Effector memory CD4-positive, alpha-beta T cell (primary cell): ENCODE measurements at places on chromosomes 2 and 18.

DNA sequence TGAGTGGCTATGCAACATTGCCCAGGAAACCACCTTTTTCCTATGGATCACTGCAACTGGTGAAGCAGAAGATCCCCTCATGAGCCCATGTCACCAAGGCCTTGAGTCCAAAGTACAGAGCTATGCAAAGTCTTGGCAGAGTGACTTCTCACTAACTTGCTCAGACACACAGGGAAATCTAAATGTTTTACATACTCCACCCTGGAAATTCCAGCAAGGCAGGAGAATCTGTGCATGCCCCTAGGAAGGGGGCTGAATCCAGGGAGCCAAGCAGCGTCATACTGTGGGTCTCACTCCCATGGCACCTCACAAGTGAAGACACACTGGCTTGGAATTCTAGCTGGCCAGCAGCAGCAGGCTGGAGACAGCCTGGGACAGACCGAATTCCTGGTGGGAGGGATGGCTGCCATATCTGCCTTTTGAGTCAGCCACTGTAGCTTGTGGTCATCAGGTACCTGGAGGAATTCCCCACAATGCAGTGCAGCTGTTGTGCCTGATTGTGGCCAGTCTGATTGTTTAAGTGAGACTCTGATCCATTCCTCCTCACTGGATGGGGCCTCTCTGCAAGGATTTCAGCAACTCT is 1817.4 kb downstream of the SUCLG1 start:
- DNase-seq: no peak

GRCh38 chr2:58494071-58494501 is 253.0 kb upstream of the FANCL start:
- no peak for DNase-seq

DNA sequence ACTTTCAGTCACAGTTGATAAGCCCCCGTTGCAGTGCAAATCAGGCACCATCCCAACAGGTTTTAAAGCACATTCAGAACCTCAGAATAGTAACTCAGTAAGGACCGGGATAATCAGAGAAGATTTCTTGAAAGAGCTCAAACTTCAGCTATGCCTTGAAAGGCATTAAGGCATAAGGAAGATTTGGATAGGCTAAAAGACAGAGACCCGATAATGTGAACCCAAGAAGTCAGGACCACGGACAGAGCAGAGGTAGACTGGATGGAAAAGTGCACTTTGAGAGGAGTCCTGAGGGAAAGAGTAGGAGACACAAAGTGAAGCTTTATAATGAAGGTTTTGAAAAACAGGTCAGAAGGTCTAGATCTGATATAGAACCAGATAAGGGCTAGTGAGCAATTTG is 36.9 kb upstream of the KLF7 start:
- DNase-seq: no peak

DNA sequence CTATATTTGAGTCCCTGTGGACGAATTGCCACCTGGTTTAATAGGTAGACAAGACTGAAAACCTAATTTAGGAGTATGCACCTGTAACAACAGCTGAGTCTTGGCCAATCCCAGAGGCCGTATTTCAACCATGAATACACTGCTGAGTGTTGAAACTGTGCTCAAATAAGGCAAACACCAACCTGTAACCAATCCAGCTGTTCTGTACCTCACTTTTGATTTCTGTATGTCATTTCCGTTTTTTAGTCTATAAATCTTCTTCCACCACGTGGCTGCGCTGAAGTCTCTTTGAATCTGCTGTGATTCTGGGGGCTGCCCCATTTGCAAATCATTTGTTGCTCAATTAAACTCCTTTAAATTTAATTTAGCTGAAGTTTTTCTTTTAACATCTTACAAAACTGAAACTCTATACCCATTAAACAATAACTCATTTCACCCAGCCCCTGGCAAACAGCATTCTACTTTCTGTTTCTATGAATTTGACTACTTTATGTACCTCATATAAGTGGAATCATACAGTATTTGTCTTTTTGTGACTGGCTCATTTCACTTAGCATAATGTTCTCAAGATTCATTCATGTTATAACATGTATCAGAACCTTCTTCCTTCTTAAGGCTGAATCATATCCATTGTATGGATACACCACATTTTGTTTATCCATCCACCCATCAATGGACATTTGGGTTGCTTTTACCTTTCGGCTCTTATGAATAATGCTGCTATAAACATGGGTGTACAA is 7.5 kb upstream of the YPEL5 start:
- no peak for DNase-seq

DNA sequence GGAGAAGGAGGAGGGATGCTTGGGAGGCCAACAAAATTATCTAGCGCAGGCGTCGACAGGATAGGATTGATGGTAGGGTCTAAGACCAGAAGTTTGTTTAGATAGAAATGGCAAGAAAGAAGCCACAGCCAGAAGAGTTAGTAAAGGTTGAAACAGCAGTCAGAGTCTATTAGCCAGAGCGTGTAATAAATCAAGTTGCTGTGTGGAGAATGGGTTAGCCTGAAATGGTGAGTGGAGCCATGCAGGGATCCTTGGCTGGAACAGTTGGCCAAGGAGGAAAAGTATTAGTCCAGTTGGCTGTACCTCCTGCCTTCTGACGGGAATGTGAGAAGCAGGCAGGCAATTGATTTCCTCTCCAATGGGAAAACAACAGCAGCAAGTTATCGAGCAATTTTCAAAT is 190.7 kb upstream of the CCDC68 start:
- no peak for DNase-seq

GRCh38 chr2:112674229-112674628 is 28.5 kb downstream of the SLC20A1 start:
- DNase-seq: no peak

DNA sequence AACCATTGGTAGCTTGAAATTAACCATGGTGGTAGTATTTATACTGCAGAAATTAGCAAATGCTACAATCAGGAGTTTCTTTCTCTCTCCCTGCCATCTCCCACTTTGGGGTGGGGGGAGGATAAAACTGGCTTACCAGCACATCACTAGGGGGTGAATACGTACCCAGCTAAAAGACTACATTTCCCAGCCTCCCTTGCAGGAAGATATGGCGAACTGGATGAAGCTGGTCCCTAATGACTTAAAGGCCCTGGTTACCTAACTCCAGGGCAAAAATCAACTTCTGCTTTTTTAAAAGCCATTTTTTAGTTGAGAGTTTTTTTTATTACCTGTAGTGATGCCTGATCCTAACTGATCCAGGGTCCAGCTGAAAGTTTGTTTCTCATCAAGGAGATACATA is 70.3 kb upstream of the RAB12 start:
- DNase-seq: no peak

DNA sequence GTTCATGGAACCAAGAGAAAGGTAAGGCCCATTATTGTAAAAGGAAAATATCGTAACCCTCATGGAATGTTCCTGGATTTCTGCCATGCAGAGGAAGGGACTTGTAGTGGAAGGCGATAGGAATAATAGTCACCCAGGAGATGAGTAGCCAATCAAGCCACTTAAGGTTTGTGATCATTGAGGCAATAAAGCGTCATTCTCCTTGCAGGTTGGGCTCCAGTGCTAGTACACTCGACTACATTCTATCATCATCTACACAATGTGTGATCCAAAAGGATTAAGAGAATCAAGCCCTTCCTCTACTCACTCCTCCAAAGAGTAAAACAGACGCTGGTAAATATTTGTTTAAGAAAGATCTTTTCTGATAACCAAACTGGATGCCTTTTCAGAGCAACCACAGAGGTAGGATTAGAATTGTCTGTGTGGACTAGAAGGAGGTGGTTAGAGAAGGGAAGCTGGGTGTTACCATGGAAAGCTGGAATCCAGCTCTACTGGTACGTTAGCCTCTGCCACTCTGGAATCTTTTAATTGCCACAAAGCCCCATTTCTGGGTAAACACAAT is 245.7 kb downstream of the IKZF2 start:
- no peak for DNase-seq

DNA sequence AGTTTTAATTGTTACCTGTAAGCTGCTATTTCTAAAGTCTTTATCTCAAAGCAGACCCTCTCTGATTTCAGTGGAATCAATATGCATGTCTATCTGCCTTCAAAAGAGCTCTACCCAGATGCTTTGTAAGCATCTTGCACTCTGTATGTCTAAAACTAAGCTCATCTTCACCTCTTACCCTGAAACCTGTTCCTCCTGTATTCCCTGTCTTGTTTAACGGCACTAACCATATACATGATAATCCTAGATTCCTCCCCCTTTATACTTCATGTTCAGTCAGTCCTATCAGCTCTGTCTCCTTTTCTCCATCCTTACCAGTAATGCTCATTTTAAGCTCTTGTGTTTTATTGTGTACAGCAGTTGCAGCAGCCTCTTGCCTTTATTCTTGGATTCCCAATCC is 12.8 kb downstream of the ZC3H15 start:
- no peak for DNase-seq

DNA sequence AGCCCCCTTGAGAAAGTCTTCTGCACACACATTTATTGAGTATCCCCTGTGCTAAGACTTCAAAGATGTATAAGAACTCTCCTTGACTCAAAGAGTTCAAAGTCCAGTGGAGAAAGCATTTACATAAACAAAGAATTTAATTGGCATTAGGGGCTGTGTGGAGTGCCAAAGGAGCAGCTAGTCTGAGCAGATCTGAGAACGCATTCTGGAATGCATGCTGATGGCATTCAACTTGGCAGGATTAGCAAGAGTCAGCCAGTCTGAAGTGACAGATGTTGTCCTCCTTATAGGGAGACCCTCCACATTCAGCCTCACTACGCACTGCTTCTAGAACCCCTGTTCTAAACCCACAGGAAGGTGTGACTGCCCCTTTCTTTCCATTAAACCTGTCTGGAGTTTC is 191.5 kb downstream of the RAD51AP2 start:
- no peak for DNase-seq

- no peak for DNase-seq
These were observed 152.5 kb downstream of the CYP26B1 start for GRCh38 chr2:71995067-71995665.
